ENCODE measurements at places on chromosomes 3 and 15.

GRCh38 chr3:185024406-185024805 lies 128.5 kb downstream of the C3orf70 start:
- DNase-seq = no peak

DNA sequence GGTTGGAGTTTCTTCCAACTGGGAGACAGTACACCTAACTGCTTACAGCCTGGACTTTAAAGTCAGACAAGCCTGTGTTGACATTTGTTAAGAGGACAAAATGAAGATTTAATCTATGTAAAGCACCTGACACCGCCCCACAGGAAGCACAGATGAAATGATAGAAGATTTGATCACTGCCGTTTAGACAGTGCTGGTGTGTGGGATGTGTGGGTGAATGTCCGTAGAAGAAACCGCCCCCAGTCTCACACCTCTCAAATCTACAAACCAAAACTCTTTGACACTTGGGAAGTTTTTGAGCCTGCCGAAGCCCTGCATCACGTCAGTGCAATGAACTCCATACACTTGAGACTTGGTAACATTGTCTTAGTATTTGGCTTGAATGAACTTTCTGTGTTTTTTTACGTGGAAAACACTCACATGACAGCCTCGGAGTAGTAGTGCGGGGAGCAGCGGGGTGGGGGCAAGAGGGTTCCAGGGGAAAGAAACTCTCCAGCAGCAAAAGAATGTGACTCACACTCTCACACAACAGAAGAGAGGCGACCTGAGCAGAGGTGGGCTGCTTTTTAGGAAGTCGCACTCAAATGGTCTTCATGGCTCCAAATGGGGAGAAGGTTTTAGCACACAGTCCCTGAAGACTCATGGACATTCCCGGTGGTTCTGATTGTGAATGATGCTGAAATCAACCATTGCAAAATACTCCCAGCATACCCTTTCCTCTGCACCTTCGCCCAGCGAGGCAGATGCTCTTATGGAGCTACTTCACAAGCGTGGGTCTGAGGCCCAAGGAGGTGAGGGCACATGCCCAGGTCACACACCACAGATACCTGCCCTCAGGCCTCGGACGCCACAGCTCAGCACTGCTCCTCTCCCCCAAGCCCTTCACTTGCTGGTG lies 79.2 kb downstream of the SRGAP3 start:
- no peak for DNase-seq

DNA sequence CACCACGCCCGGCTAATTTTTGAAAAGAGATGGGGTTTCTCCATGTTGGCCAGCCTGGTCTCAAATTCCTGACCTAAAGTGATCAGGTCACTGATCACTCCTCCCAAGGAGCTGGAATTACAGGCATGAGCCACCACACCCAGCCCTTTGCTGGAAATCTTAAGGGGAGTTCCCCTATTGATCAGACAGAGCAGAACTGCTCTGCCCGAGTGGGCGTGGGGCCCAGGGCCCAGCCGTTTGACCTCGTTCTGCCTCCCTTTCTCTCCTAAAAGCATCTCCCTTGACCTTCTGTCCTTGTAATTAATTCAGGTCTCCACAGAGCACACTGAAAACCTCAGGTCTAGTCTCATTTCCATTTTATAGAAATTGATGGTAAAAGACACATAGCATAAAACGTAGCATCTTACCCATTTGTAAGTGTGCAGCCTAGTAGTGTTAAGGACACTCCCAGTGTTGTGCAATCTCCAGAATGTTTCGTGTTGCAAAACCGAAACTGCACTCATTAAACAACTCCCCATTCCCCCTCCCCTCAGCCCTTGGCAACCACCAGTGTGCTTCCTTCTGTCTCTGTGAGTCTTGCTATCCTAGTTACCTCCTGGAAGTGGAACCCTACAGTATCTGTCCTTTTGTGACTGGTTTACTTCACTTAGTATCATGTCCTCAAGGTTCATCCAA lies 89.3 kb downstream of the SLCO3A1 start:
- DNase-seq = peak; percentile 79

DNA sequence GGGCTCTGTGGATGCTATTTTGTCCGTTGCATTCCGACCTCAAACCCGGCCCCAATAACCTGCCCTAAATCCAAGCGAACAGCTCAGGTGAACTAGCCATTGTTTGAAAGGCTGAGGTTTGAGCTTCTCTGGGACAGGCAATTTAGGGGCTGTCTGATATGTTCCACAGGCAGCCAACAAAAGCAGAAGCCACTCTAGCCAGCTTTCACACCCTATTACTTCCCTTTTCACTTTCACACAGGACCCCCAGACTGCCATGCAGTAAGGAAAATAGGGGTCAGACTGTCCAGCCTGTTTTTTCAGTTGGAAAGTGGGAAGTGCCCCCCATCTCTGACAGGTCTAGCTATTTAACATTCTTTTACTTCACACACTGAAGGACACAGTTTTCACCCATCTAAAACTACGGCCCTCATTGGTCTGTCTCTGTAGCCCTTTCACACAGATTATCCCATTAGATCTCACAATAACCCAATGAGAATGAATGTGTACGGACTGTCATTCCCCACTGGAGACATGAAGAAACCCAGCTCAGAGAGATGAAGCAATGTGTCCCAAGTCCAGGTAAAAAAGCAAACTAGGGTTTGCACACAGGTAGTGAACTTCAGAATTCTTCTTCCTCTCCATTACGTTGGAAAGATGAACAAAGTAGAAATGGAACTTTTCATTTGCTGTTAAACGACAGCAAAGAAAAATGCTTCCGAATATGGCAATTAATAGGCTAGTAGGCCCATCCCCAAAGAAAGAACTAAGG lies 1.9 kb downstream of the CCDC12 start:
- DNase-seq = no peak

GRCh38 chr15:29311696-29312095 lies 42.1 kb upstream of the NSMCE3 start:
- no peak for DNase-seq

DNA sequence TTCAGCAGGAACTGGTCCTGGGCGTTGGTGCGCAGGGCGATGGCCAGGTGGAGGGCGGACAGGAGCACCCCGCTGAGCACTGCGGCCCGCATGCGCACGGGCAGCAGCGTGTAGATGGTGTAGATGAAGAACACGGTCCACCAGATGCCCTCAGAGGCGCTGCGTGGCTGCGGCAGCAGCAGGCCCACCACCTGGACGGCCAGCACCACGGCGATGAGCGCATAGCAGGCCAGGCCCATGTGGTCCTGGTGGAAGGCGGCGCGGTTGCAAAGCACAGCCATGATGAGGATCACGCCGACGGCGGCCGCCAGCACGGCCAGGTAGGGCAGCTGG lies 1.5 kb downstream of the ADCY5 start:
- DNase-seq = peak; percentile 8

- DNase-seq = no peak
These were observed 155.7 kb downstream of the B3GALNT1 start for GRCh38 chr3:160949460-160949859.

DNA sequence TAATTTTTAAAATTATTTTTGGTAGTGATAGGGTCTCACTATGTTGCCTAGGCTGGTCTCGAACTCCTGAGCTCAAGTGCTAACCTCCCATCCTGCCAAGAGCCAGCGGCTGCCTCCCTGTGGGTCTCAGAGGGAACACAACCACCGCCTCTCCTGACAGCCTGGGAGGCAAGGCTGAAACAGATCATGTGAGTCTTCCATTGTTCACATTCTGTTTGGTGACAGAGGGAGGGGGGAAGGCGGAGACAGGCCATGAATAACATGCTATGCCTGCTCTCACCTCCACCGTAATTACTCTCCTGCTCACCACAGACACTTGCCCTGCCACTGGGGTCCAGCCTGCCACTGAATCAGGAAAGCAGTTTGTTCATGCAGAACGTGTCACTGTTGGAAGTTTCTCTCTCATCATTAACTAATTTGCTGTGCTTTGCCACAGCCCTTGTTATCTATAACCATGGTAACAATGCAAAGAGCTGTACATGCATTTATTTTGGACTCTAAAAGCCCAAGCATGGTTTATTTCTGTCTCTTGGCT lies 78.4 kb upstream of the RASGRF1 start:
- DNase-seq = peak; percentile 33

- DNase-seq = no peak
These were observed 440.5 kb downstream of the NTRK3 start for GRCh38 chr15:87816016-87816415.

DNA sequence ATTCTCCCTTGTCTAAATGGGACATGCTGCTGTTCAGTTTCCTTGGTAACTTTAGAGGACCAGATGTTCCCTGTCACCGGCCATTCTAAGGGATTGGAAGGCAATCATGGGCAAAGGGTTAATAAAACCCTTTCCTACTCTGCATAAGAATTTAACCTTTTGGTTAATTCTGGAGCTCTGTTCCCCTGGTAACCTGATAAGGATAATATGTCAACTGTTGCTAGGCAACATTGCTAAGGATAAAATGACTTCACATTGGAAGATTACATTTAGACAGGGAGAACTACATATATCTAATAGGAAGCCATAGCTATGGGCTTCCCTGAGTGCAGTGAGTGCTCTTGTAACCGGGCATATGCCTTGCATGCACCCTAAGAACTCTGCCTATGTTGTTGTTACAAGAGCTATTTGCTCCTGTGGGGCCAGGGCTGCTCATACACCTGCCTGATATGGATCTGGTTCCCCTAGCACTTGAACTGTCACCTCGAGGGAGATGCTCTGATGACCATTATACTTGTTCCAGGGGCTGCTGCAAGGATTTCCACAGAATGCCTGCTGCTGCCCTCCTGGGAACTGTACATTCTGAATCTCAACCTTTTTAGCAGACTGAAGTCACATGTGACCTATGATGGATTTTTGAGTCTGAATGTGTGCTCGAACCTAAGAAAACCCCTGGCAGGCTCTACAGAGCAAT lies 326.3 kb upstream of the PDZRN3 start:
- DNase-seq = no peak

GRCh38 chr15:67097930-67098740 lies 32.7 kb downstream of the SMAD3 start:
- no peak for DNase-seq

GRCh38 chr3:189404024-189404423 lies 227.2 kb upstream of the TP63 start:
- DNase-seq = no peak

- DNase-seq = peak; percentile 82
These were observed 71.9 kb upstream of the SPATA12 start for GRCh38 chr3:56988458-56989168.

DNA sequence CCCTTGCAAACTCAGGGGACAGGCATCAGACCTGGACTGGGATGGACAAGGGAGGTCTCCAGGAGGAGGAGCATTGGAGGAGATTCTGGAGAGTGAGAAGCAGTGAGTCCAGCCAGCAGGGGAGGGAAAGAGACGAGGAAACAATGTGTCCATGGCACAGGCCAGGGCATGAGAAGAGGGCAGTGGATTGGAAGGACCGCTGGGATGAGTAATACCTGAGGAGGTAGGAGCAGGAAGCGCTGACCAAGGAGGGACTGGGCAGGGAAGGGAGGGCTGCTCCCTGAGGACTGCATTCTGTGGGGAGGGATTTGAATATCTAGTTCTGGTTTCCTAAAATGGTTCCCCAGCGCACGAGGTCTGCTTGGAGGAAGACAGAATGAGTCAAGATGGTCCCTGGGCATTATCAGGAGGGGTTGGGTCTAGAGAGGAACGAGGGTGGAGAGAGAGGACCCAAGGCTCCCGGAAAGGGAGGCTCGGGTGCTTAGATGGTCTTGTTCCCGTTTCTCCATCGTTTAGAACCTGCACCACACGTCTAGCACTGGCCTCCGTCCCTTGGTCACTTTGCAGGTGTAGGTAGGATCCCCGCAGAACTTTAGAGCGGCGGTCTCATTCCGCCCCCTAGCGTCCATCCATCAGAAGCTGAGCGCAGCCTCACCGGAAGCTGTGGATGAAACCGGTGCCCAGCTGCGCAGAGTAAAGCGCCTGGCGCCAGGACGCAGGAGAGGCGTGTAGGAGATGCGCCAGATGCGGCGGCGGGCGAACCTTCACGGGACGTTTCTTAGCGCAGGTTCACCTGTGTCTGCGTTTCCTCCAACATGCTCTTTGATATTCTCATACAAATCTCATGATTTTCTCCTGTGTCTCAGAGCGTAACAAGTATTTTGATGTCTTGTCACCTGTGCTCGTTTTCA lies 190.7 kb upstream of the NDN start:
- DNase-seq = peak; percentile 74

GRCh38 chr3:157611536-157612076 lies 108.4 kb upstream of the VEPH1 start:
- DNase-seq = no peak

DNA sequence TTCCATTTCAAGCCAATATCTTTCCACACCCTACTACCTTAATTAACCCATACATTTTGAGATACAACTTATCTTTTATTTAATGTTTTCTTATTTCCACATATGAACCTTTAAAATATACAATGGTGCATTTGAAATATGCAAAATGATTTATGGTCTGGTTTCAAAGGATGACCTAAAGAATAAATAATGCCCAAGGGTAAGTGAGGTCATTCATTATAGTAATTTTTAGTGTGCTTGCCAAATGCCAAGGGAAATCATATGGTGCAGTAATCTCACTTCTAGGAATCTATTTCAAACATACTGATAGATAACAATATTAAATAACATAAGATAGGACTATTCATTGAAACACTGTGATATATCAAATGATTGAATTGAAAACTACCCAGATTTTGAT lies 1055.4 kb downstream of the AGBL1 start:
- no peak for DNase-seq
